ENCODE measurements at places on chromosomes 12 and 14. TPM values are rescaled to one million over a fixed set of nuclear protein-coding genes. Genes with fewer than 3 reads are reported as not detected.
A peak's percentile ranks its signal among the peaks of the same experiment; 100 is the strongest.

GRCh38 chr14:90578283-90578985 is 181.6 kb downstream of the CALM1 start:
- no peaks in the 10 kb centered on the region for H3K27me3 ChIP-seq
- H3K4me1 ChIP-seq = no peaks in the 10 kb centered on the region
- H3K36me3 ChIP-seq = no peaks in the 10 kb centered on the region
- H3K4me3 ChIP-seq = no peak overlapping the region

Gene HRK
- not detected for total RNA-seq

Gene RAPGEF3
- 0.38 TPM for total RNA-seq

DNA sequence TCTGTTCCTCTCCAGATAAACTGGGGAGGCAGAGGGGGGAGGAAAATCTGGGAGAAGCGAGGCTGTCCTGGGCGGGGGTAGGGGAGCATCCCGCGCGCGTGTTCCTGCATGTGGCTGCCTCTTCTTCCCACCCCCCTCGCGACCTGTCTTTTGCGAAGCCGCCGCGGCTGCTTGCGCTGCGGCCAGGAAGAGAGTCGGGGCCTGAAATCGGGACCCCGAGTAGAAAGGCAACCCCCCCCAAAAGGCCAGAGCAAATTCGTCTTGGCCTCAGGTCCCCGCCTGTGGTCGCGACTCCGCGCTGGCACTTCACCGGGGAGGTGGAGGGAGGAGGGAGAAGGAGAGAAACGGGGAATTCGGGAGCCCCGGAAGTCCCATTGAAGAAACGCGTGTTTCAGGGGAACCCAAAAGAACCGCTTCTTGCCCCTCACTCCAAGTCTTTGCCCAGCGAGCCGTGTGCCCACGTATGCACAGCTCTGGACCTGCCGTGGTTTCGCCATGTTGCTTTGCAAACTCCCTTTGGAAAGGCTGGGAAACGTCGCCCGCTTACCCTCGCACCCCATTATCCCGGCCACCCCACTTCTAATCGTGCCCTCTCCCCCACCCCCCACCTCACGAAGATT is 944 bp downstream of the CCND2 start:
- H3K4me3 ChIP-seq = peak overlapping the region; percentile 10
- H3K27ac ChIP-seq = no peak overlapping the region
- H3K36me3 ChIP-seq = no peaks in the 10 kb centered on the region
- H3K4me1 ChIP-seq = peaks cover 23% of the 10 kb centered on the region
- H3K27me3 ChIP-seq = peaks cover 79% of the 10 kb centered on the region

GRCh38 chr14:40113671-40114070 is 681.4 kb upstream of the FBXO33 start:
- no peaks in the 10 kb centered on the region for H3K36me3 ChIP-seq
- DNase-seq = no peak
- H3K27ac ChIP-seq = no peak overlapping the region
- no peaks in the 10 kb centered on the region for H3K4me1 ChIP-seq
- H3K4me3 ChIP-seq = no peak overlapping the region
- no peaks in the 10 kb centered on the region for H3K27me3 ChIP-seq

- H3K36me3 ChIP-seq = no peaks in the 10 kb centered on the region
- H3K27ac ChIP-seq = peak overlapping the region; percentile 38
- H3K27me3 ChIP-seq = no peaks in the 10 kb centered on the region
- peak; percentile 93 for DNase-seq
- peaks cover 31% of the 10 kb centered on the region for H3K4me1 ChIP-seq
- no peak overlapping the region for H3K4me3 ChIP-seq
These were observed 9.2 kb upstream of the PAPLN start for GRCh38 chr14:73227812-73228781.

GRCh38 chr12:89729946-89730459 is 21.4 kb upstream of the ATP2B1 start:
- H3K27ac ChIP-seq = no peak overlapping the region
- no peak overlapping the region for H3K4me3 ChIP-seq
- no peaks in the 10 kb centered on the region for H3K36me3 ChIP-seq
- H3K27me3 ChIP-seq = no peaks in the 10 kb centered on the region

GRCh38 chr12:31337952-31338351 is 12.0 kb upstream of the SINHCAF start:
- no peaks in the 10 kb centered on the region for H3K27me3 ChIP-seq
- DNase-seq = no peak
- no peak overlapping the region for H3K27ac ChIP-seq
- H3K4me1 ChIP-seq = no peaks in the 10 kb centered on the region
- H3K36me3 ChIP-seq = no peaks in the 10 kb centered on the region
- H3K4me3 ChIP-seq = no peak overlapping the region

Gene JKAMP
- 116 TPM for total RNA-seq

Gene RNF212B
- not detected for total RNA-seq

GRCh38 chr12:106773286-106774004 is 1.0 kb upstream of the RIC8B start:
- no peak for DNase-seq
- peaks cover 26% of the 10 kb centered on the region for H3K4me1 ChIP-seq
- peak overlapping the region; percentile 74 for H3K4me3 ChIP-seq
- H3K36me3 ChIP-seq = peaks cover 9% of the 10 kb centered on the region

DNA sequence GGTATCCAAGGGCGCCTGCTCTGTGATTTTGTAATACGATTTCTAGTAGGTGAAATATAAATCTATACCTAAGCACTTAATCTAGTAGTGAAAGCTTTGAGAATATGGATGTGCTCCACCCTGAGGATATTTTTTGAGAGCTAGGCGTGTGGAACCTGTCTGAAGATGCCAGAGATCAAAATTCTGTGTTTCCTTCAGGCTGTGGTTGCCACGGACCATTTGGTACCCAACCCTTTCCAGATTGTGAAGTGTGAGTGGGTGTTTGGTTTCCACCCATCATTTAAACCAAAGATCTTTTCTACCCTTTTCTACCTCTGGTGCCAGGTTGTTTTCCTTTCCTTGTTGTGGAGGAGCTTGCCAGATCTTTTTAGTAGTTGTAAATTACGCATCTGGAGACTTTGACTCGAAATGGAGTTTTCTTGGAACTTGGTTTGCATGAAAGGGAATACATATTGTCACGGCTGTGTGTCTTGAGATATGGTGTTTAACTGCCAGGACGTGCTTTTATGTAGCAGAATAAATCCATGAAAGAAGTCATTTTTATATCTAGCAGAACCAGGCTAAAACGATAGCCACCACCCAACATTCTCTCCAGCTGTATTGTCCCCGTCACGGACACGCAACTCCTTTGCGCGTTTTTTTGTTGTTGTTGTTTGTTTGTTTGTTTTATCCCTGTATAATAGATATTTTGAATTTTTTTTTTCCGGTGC is 2.2 kb downstream of the LRFN5 start:
- no peaks in the 10 kb centered on the region for H3K36me3 ChIP-seq
- no peak for DNase-seq
- no peaks in the 10 kb centered on the region for H3K4me1 ChIP-seq
- H3K27ac ChIP-seq = no peak overlapping the region

DNA sequence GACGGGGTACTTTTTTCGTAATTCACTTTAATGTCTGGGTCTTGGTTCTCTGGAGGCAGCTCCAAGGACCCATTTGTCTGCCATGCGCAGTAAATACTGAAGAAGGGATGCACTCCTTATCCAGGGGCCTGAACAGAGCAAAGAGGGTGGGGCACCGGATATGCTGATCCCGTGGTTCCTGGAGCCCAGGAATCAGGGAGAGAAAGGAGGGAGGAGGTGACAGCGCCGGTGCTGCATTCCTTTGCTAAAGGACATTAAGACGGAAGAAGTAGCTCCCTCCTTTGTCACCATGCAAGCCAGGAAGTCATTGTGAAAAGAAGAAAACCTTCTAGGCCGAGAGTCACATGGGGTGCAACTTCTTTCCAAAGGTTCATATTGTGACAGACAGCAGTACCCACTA is 1057.7 kb downstream of the VRK1 start:
- DNase-seq = no peak
- no peak overlapping the region for H3K4me3 ChIP-seq
- H3K36me3 ChIP-seq = no peaks in the 10 kb centered on the region
- H3K4me1 ChIP-seq = no peaks in the 10 kb centered on the region

- no peak overlapping the region for H3K4me3 ChIP-seq
- H3K27me3 ChIP-seq = no peaks in the 10 kb centered on the region
- H3K27ac ChIP-seq = no peak overlapping the region
- H3K4me1 ChIP-seq = no peaks in the 10 kb centered on the region
- no peaks in the 10 kb centered on the region for H3K36me3 ChIP-seq
These were observed 488.3 kb upstream of the FLRT2 start for GRCh38 chr14:85041618-85042017.

Gene LACRT
- not detected for total RNA-seq

DNA sequence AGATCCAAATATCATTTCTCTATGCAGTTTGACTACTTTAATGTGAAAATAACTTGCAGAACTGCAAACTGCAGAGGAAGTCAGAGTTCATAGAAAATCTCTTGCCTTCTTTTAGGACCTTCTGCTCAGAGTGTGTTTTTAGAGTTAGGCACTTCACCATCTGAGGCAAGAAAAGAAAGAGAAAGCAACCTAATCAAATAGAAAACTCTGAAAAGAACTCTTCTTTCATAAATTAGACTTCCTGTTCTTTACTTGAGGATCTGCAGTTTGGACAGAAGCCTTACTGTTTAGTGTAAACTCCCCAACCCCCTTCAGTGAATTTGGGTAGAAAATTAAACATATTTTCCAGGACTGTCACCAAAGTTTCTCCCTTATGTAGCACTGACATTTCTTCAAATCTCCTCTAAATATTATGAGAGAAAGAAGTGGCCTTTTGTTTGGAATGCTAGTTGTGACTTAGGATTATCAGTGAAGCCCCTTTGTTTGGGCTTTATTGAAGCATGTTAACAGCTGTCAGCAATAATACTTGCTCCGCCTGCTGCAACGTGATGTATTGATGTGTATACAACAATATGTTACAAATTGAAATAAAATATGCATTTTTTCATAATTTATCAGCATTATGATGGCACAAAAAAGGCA is 99.5 kb downstream of the PDZRN4 start:
- no peaks in the 10 kb centered on the region for H3K36me3 ChIP-seq
- DNase-seq = no peak
- H3K27me3 ChIP-seq = no peaks in the 10 kb centered on the region
- no peak overlapping the region for H3K27ac ChIP-seq
- H3K4me3 ChIP-seq = no peak overlapping the region

GRCh38 chr12:22518060-22518719 is 26.2 kb downstream of the C2CD5 start:
- no peaks in the 10 kb centered on the region for H3K4me1 ChIP-seq
- H3K4me3 ChIP-seq = no peak overlapping the region
- H3K27me3 ChIP-seq = no peaks in the 10 kb centered on the region
- peaks cover 12% of the 10 kb centered on the region for H3K36me3 ChIP-seq

Gene TMTC2
- 0.13 TPM for total RNA-seq

DNA sequence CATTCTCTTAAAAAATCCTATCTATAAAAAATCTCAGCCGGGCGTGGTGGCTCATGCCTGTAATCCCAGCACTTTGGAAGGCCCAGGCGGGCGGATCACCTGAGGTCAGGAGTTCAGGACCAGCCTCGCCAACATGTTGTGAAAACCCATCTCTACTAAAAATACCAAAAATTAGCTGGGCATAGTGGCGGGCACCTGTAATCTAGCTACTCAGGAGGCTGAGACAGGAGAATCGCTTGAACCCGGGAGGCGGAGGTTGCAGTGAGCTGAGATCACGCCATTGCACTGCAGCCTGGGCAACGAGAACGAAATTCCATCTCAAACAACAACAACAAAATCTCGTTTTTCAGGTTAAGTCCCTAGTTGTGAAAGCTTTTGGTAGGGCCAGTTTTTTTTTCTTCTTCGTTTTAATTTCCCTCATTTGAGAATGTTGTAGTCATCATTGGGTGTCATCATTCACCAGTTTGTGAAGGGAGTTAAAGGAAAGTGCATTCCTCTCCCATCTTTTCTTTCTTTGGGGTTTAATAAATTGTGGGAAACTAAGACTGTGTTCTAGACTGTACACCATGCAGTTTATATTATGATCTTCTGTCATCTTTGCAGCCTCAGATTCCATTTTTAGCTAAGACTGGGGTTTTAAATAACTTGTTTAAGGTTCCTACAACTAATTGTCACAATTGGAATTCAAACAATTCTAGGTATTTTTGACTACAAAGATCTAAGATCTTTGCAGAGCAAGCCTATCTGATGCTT is 23.9 kb downstream of the MDM2 start:
- H3K4me3 ChIP-seq = no peak overlapping the region
- H3K4me1 ChIP-seq = peaks cover 16% of the 10 kb centered on the region
- peaks cover 95% of the 10 kb centered on the region for H3K36me3 ChIP-seq

Gene TRPV4
- total RNA-seq = not detected

DNA sequence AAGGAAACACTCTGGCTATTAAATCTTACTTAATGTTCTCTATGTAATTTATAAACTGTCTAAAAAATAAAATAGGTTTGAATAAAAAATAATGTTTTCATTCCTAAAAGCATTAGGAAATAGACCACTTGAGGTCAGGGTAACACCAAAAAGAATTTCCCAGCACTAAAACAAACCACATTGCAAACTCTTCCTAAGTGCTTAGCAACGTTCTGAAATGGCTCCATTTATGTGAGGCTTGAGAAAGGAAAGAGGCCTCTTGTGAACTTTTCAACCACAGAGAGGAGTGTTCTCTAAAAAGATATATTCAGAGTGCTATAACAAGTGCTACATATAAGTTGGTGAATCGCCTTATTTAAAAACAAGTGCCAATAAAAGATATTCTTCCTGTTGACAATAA is 42.7 kb downstream of the ALX1 start:
- no peaks in the 10 kb centered on the region for H3K27me3 ChIP-seq
- H3K27ac ChIP-seq = no peak overlapping the region
- DNase-seq = no peak
- H3K4me1 ChIP-seq = no peaks in the 10 kb centered on the region

DNA sequence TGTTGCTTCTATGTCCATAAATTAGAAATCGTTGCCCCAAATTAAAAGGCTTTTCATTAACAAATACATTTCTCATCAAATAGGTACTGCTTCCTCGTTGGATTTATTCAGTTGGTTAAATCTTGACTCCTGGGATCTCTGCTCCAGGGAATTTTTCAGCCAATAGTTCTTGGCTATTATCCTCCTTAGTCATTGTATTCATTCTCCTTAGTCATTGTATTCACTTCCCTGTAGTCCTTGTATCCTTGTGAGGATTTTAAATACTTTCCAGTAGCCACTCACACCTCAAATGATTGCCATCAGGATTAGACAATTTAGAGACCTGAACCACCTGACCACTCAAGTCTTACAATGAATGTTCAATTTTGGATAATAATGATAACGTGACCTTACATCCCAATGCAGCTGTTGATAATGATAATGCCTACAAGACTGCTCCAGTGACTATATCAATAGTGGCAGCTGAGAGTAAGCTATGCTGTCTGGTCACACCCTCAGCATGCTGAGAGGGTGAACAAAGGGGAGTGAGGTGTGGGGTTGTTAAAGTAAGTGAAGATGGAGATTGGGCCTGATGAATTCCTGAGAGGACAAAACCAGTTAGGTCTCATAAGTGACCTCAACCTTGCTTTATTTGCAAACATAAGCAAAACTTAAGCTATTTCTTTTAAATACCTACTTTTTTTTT is 193.7 kb upstream of the RTL1 start:
- H3K27me3 ChIP-seq = no peaks in the 10 kb centered on the region
- no peak overlapping the region for H3K4me3 ChIP-seq
- H3K27ac ChIP-seq = no peak overlapping the region
- no peaks in the 10 kb centered on the region for H3K4me1 ChIP-seq

DNA sequence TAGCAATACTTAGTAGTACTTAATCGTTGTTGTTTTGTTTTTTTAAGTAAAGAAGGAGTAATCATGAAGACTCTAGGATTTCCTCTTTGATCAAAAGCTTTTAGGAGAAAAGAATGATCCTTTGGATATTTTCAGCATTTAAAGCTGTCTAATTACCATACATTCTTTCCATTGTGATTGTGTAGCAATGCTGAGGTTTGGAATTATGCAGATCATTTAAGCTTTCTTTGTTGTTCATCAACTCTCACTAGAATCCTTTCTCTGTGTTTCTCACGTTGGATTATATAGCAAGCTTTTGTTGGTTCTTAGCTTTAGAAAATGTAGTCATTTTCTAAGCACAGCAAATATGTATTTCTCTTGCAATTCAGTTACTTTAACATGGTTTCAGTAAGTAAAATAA is 25.8 kb downstream of the CCDC91 start:
- H3K36me3 ChIP-seq = no peaks in the 10 kb centered on the region
- no peaks in the 10 kb centered on the region for H3K27me3 ChIP-seq
- no peak overlapping the region for H3K4me3 ChIP-seq
- H3K4me1 ChIP-seq = no peaks in the 10 kb centered on the region
- DNase-seq = no peak
- no peak overlapping the region for H3K27ac ChIP-seq
